NCI-H345 (cell line): ENCODE measurements at places on chromosomes 2 and 18.

GRCh38 chr2:147567136-147567535 lies 277.7 kb upstream of the ACVR2A start:
- DNase-seq, result no peak

- peak; percentile 19 for DNase-seq
These were observed 56.4 kb upstream of the VRK2 start for GRCh38 chr2:57990118-57990725.

- peak; percentile 46 for DNase-seq
These were observed 28.3 kb upstream of the NT5DC4 start for GRCh38 chr2:112692495-112692911.

- DNase-seq, result no peak
These were observed 22.2 kb downstream of the BUB1 start for GRCh38 chr2:110655701-110656100.

DNA sequence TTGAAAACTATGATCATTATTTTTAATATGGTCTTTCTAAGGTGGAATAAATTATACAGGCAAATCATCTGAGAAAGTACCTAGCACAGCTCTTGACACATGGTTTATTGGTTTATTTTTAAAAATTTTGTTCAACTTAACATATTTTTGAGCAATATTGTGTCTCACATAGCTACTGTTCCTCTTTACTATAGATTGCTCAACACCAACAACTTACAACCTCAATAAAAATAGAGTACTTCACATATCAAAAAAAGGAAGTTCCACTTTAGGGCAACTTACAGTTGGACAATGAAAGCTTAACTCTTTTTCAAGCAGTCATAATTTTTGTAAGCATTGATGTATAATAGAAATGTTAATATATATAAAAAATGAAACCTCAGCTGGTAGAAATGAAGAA lies 440.9 kb upstream of the UBE2E3 start:
- DNase-seq, result no peak

GRCh38 chr18:13455471-13455870 lies 236.9 kb downstream of the LDLRAD4 start:
- no peak for DNase-seq

DNA sequence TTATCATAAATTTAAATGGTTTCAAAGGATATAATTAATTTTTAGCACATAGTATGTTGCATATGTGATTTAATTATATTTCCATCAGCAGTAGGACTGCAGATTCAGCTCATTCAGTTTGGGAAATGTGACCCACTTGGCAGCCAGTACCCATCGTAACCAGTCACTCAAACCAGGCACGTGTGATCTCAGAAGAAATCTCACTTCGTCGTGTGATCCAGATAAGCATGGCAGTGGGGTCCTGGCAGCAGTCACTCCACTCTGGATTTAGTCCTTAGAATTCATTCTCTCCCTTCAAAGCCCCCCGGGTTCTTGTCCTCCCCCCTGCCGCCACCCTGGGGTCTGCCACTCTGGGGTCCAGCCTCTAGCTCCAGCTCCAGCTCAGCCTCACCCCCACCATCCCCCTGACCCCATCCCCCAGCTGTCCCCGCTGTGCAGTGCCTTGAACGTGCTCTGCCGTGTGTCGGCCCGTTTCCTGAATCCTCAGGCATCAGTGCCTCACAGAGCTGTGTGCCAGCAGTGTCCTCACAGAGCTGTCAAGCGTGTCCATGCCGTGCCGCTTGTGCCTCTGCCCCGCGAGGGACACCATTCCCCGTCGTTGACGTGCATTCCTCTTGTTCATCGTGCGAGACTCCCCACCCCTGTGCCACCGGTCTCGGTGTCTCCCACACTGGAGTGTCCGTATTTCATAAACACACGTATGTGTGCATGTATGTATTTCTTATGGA lies 34.8 kb downstream of the TRAPPC12 start:
- no peak for DNase-seq

- no peak for DNase-seq
These were observed 59.4 kb upstream of the RPE start for GRCh38 chr2:209942936-209943605.

GRCh38 chr2:86068648-86069047 lies 37.0 kb downstream of the POLR1A start:
- no peak for DNase-seq

DNA sequence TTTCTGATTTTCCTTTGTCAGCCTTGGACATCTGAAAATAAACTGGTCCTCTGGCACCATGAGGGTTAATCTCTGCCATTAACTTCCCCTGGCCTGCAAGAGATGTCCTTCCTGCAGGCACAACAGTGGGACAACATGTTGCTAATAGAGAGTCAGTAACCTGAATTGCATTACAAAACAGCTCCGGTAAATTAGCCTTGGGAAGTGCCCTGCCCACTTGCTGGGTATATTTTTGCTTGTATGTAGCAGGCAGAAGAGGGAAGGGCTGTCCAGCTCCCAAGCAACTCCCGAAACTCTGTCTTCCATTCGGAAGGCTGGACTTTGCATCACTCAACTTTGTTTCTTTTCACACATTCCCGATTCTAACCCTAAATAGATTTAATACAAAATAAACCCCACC lies 104.4 kb upstream of the ATP8B1 start:
- no peak for DNase-seq

GRCh38 chr2:229372207-229372606 lies 101.1 kb upstream of the PID1 start:
- no peak for DNase-seq

DNA sequence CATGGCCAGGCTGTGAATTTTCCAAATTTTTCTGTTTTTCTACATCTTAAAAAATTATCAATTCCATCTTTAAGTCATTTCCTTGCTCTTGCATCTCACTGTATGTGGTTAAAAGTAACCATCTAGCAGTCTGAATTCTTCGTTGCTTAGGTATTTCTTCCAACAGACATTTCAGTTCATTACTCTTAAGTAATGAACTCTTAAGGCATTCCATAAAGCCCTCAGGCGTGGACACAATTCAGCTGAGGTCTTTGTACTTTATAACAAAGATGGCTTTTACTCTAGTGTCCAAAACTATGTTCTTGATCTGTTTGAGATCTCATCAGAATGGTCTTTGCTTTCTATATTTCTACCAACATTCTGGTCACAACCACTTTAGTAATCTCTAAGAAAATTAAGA lies 253.9 kb upstream of the GCFC2 start:
- DNase-seq, result no peak
